ENCODE measurements at places on chromosomes 2 and 18.

DNA sequence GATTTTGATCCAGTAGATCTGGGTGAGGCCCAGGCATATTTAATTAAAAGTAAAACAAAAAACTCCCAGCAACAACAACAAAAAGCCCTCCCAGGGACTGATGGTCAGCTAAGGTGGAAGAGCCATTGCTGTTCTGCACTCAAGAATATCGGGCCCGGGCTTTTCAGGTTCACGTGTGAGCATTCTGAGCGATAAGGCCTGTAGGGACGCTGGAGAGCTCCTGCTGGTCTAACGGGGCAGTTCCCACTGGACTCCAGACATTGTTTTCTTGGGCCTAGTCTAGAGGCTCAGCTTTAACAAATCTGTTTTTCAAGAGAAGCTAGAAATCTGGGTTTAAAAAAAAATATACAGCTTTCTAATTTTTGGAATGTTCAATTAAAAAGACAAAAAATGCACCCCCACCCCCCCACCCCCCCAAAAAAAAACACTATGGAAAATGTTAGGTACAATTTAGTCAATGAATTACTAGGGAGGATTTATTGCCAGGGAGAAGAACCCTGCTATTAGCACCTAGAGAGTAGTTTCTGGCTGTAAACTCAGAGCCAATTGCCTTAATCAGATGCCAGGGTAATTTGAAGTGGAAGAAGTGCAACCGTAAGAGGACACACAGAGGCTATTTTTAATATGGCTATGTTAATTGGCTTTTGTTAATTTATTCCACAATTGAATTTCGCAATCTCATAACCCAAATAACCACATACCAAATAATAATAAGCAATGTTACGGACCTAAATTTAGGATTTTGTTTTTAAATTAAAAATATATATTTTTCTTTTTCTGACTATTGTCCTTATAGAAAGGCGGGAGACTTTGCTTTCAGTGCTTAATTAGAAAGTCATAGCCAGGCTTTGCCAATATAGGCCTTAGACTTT, 78.9 kb downstream of the MAP4K4 start:
- DNase-seq, result no peak

DNA sequence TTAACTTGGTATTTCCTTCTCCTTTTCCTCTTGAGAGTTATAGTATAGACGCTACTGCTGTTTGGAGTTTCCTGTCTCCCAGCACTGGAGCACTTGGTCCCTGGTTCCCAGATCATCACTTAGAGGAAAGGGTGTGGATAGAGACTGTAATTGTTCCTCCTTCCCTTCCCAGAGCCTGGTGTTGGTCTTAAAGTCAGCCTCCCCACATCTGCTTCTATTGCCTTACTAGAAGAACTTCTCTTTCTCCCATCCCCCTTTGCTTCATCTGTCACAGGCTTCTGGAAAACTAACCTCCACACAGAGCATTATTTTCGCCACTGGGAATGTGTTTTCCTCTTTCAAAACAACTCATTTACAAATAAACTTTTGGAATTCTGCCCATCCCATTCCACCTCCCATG, 131.0 kb downstream of the CCDC85A start:
- no peak for DNase-seq

DNA sequence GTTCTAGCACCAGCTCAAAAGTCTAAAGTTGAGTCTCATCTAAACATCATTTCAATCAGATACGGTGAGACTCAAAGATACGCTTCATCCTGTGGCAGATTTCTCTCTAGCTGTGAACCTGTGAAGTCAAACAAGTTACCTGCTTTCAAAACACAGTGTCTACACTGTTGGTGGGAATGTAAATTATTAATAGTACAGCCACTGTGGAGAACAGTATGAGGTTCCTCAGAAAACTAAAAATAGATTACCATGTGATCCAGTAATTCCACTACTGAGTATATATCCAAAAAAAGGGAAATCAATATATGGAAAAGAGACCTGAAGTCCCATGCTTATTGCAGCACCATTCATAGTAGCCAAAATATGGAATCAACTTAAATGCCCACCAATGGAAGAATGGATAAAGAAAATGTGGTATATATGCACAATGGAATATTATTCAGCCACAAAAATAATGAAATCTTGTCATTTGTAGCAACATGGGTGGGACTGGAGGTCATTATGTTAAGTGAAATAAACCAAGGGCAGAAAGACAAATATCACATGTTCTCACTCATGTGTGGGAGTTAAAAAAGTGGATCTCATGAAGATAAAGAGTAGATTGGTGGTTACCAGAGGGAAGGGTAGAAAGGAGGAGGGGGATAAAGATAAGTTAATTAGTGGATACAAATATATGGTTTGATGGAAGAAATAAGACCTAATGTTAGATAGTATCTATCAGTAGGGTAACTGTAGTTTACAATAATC, 11.7 kb downstream of the UBR3 start:
- DNase-seq, result no peak

DNA sequence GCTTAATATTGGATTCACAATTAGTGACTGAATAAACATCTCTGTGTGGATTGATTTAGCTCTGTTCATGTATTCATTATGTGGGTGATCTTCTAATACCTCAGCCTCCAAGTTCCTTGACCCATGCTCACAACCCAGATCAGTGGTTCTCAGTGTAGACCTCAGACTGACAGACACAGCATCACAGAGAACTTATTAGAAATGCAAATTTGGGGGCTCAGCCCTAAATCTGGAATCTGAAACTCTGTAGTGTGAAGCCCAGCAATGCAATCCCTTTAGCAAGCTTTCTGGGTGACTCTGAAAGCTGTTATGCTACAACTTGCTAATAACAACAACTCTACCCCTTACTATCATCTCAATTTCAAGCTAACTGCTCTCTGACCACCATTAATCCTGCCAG, 273.1 kb upstream of the FANCL start:
- DNase-seq, result no peak

DNA sequence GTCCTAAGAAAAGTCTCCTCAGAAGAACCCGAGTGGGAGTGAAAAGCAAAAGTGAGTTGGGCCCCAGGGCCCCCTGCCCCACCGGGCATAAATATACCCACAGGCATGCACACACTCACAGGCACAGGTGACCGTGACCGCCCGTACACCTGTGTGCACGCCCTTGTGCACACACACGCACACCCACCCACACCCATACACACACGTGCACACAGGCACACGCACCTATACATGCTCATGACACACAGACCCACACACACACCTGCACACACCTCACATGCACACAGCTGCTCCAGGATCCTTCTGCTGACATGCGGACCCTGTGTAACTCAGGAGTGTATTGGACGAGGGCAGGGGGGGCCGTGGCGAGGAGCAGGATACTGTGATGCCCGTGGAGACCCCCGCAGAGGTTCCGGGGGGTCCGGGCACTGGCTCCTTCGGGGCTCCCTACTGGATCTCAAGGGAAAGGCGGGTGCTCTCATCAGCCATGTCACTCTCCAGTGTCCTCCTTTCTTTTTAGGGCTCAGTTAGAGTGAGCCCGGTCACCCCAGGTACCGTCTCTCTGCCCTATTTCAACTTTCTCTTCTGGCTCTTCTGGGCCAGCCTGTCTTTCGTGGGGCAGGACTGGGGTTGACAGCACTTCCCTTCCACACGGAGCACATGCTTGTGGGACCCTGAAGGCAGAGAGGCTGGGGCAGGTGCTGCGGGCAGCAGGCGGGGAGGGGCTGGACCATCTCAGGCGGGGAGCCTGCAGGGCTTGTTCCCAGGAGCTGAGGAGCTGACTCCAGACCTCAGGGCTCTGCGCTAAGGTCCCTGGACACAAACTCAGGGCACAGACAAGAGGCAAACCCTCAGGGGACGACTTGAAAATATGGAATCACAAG, 48.5 kb downstream of the TPO start:
- DNase-seq, result no peak

DNA sequence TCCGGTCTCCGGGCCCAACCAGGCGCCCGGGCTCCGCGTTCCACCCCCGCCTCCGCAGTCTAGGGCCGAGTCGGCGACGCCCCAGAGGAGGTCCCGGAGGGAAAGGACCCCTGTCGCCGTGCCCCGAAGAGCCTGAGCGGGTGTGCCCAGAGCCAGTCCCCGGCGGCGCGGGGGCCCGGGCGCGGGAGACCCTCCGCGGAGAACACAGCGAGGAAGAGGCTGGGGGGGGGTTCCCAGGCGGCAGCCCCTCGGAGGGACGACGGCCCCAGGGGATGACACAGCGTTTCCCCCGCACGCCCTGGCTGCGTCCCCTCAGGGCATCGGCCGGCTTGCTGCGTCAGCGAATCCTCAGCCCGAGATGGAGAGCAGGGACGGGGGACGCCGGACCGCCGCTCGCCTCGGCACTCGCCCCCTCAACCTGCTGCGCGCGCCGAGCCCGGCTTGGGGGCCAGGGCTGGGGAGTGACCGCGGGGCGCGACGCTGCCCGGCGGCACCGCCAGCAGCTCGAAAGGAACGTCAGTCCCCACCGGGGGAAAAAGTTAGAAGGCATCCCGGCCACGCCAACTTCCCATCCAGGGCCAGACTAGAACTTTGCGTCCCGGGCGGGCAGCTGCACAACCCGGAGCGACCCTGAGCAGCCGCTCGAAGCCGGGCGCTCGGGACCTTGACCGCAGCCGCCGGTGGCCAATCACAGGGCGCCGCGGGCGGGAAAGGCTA, 711 bp downstream of the SFXN5 start:
- peak; percentile 13 for DNase-seq

DNA sequence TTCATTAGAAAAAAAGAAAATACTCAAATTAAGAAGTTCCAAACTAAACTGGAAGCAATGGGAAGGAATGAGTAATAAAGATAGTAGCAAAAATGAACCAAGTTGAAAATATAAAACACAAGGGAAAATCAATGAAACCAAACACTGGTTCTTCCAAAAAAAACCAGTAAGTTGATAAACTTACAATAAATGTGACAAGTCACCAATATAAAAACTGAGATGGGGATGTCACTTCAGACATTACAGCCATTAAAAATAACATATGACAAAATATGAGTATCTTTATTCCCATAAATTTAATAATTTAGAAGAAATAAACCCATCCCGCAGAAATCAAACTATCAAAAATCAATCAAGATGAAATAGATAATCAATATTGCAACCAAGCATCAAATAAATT, 633.9 kb upstream of the RAB6C start:
- DNase-seq, result no peak

DNA sequence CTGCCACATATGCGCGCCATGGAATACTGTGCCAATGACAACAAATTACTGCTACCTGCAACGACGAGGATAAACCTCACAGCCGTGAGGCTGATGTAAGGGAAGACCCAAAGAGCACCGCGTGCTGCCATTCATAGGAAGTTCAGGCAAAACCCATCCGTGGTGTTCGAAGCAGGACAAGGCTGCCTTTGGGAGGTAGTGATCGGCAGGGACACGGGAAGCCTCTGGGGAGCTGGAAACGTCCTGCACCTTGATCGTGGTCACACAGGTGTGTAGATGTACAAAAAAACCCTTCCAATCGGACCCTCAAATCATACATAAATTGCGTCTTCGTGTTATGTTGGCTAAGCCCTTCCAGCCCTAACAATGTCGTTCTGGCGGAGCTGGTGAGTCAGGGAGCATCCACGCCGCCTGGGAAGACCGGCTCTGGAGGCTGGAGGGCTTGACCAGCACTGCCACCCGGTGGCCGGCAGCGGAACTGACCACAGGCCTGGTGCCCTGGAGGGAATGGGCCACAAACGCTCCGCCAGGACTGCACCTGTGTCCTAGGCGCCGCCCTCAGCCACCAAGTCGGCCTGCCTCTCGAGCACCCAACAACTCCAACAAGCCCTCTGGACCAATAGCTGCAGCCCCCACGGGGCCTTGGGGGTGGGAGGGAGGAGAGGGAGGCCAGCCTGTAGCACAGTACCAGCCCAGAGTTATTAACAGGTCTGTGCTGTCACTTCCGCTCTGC, 4.1 kb upstream of the NEURL3 start:
- no peak for DNase-seq

GRCh38 chr18:74465775-74466174, 8.7 kb upstream of the DIPK1C start:
- no peak for DNase-seq

DNA sequence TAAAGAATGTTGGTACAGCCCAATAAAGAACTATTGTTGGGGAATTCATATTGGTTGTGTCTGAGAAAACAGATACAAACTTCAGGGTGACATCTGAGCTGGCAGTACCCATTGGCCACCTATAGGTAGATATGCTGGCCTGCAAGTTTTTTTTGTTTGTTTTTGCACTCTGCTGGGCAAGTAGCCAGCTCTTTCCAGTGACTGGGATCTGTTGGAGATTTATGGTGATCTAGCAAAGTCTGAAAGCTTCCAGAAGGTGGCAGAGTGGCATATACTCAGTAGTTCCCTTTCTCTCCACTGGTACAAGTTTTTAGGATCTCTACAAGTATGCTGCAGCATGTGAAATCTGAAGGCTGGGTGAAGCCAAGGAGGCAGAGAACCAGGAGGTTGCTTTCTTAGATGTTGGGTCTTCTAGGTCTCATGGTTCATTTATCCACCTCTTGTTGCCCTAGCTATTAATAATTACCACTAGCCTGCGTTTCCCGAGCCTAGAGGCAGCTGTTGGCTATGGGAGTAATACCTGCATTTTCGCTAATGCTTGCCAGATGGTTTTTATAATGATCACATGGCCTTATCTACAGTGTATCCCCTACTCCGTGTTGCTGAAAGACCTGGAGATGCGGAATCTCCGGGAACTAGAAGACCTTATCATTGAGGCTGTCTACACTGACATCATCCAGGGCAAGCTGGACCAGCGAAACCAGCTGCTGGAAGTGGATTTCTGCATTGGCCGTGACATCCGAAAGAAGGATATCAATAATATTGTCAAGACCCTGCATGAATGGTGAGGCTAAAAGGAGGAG, 9.5 kb downstream of the COPS7B start:
- DNase-seq, result no peak

- no peak for DNase-seq
These were observed 587.3 kb downstream of the ARHGAP15 start for GRCh38 chr2:143716522-143716921.

GRCh38 chr2:71263386-71263785, 36.5 kb upstream of the PAIP2B start:
- DNase-seq, result no peak

GRCh38 chr2:131034122-131035051, 58.9 kb downstream of the FAM168B start:
- no peak for DNase-seq

DNA sequence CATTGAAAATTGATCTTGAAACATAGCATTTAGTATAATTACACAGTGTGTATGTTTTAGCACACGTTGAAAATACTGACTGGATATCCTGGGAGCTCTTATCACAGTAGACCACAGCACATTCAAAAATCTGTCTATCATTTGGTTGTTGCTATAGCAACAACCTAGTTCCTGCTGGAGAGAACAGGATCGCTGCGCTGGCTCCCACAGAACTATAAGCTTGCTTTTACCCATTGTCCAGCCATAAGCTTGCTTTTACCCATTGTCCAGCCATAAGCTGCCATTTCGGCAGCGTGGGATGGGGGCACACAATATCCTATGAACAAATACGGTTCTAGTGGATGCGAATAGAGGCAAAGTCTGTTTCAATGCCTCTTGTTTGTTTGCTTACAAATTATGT, 70.4 kb upstream of the ST6GAL2 start:
- DNase-seq, result no peak
